ENCODE measurements at places on chromosomes 2 and 18.

DNA sequence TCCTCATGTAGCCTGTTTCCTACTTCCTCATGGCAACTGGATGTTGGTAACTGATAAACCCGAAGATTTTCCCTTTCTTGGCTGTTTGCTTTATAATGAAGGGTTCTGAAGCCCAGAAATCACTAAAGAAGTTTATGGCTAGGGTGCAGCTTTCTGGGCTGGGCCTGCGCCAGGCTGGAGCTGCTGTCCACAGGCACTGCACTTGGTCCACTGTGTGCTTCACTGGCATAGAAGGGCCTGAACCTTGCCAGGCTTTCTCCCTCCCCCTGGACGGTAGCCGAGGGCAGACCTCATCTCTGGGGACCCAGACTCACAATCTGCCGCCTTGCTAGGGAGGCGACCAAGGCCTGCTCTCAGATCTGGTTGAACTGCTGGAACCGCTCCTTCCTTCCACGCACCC is 133.3 kb upstream of the SPRED2 start:
- no peak for DNase-seq

DNA sequence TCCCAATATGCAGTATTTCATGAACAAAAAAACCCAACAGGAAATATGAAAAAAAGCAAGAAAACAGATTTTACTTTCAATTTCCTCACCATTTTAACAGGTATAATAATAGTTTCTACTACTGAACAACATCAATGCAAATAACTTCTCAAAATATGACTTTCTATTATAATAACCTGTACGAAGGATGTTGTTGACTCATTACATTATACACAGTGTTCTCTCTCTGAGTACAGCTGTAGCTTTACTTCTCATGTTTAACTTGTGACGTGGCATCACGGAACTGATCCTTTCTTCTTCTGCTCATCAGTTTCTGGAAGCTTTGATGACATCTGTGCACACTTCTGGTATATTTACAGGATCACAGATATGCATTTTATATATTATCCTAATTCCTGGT is 40.0 kb downstream of the FAM228A start:
- DNase-seq = peak; percentile 84

GRCh38 chr2:53964257-53964952 is 6.4 kb downstream of the PSME4 start:
- no peak for DNase-seq

DNA sequence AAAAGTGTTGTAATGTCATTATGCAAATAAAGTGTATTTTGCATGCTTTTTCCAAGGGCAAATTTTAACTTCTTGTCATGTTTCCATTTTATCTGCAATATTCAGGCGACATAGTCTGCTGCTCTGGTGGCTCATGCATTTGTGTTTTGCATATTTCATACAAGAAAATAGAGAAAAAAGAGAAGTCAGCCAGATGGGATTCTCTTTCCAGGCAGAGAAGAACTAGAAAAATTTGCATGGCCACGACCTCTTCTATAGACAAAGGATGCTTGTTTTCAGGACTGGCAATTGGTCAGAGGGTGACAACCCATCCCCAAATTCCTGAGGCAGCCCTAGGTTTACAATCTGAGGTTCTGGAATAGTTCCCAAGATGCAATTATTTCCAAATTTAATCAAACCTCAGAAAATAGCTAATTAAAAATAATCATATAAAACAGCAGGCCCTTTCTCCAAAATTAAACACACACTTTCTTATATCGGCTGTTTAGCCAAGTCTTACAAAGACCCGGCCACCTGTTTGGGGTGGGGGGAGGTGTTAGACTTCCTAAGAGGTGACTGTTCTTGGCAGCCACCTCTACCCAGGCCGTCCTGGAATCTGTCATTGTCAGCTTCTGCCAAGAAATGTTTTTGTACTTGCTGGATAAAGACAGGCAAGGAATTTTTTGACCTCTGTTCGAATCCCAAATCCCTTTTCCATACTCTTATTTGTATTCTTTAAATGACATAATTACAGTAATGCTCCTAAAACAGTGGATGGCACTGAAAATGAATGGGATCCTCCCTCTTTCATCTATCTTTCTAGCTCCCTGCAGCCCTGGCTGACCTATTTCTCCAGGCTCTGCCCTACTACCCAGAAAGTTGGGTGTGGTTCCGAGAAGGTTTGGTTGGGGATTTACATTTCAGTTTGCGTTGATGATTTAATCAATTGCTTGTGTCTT is 20.8 kb upstream of the SOS1 start:
- no peak for DNase-seq

GRCh38 chr18:57864615-57865121 is 61.6 kb upstream of the ATP8B1 start:
- DNase-seq = no peak

DNA sequence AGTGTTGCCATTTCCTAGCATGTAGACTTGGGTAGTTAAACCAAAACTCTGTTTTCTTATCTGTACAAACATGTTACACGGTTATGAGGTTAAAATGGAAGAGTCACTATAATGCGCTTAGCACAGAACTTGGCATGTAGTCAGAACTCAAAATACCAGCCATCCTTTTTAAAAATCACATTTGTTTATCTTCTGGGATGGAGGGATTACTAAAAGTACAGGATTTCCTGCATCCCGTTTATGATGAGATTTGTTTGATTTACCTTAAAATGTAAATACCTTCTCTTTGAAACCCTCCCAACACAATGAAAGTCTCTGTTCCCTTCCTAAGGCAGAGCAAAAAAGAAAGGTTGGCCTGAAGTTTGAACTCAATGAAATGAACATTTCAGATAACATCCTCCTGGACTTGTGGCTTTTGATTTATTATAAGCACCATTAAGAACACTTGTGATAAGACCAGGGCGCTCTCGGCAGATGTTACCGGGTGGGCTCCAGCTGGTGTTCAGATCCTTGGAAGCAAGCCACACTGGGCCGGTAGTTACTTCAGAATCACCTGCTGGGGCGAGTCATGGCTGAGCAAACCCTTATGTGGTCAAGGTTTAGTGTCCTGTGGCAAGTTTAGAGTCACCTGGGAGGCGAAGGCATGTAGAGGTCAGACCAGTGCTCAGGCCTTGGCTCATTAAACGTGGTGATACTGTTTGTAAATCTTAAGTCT is 105.7 kb downstream of the MGAT5 start:
- peak; percentile 69 for DNase-seq

- peak; percentile 79 for DNase-seq
Measured at GRCh38 chr2:181104512-181105115, 124.2 kb downstream of the UBE2E3 start.

DNA sequence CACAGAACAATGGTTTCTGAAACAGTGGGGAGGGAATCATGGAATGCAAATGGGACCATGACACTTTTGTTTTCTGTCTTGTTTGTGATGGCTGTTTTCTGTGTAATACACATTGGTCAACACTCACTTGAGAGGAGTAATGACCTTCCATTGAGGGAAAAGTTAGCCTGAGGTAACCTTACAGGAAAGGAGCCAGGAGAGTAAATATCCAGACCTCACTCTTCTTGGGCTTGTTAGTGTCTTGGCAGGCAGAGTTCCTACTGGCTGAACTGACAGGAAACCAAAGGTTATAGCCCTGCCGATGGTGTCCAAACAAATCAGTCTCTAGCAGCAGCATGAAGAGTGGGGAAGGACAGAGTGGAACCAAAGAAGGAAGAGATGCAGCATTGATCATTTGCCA is 17.2 kb upstream of the RPRM start:
- DNase-seq = no peak

DNA sequence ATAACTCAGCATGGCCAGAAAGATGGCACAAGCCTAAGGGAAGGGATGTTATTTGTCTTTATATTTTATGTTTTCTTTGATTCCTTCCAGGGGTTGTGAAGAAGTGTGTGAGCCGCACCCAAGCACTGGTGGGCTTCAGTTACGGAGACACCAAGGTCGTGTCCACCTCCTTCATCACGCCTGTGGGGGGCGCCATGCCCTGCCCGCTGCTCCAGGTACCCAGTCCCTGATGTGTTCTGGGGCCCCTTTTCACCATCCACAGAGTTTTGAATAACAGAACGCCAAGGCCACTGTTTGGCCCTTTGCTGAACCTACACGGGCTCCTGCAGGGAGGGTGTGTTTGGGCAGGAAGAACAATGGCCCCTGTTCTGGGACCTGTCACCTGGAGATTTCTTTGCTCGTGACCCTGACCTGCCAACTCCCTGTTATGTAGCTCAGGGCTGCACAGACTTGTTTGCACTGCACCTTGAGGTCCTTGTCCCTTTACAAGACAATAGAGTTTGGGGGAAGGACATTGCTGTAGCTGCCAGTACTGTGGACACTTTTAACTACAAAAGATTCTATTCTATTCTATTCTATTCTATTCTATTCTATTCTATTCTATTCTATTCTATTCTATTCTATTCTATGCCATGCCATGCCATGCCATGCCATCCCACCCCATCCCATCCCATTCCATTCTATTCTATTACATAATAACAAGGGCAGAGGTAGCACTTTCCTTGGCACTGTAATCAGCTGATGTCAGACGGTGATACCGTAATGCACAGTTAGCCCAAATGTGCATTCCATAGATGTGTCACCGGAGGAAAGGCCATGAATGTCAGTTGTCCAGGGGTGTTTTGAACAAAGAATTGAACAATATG is 48.2 kb upstream of the CNGA3 start:
- DNase-seq = no peak

DNA sequence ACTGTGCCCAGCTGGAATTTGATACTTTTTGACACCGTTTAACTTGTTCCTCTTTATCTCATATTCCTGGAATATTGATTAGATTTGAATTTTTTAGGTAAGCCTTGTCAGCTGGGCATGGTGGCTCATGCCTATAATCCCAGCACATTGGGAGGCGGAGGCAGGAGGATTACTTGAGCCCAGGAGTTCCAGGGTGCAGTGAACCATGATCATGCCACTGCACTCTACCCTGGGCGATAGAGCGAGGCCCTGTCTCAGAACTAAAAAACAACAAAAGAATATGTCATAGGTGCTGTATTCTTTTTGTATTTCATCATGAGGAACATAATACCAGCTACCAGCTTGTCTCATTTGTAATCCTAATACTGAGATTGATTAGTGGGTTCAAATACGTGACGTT is 90.3 kb downstream of the ZNF532 start:
- no peak for DNase-seq

GRCh38 chr18:11268741-11269233 is 119.4 kb upstream of the PIEZO2 start:
- no peak for DNase-seq

- DNase-seq = no peak
Measured at GRCh38 chr2:133167990-133168389, 400.3 kb downstream of the NCKAP5 start.

GRCh38 chr2:107325981-107326786 is 440.2 kb upstream of the ST6GAL2 start:
- DNase-seq = no peak

GRCh38 chr2:150715501-150715900 is 228.0 kb upstream of the RND3 start:
- DNase-seq = no peak

- no peak for DNase-seq
Measured at GRCh38 chr2:108640731-108641130, 78.6 kb upstream of the RANBP2 start.

DNA sequence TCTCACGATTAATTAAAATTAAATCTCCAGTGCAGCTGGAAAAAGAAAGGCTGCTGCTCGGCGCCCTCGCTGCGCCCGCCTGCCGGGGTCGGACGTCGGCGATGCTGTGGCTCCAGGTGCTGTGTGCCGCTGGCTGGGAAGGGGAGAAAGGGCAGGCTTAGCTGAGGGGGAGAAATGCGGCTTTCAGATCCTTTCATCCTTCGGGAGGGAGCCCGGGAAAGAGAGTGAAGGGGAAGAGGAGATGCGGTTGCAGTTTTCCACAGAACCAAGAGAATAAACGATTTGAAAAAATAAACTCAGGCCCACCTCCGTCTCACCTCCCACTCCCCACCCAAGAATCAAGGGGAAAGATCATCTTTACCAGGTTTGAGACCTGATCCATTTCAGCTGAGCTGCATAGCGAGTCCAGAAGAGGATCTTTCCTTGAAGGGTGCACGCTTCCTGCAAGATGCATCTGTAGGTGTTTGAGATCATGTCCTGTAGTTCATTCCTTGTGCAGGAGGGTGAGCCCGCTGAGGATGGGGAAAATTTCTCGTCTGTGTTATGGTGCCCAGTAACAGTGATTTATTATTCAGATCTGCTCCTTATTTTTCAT is 495 bp downstream of the TMEM169 start:
- peak; percentile 53 for DNase-seq

GRCh38 chr2:12821656-12822055 is 104.9 kb downstream of the TRIB2 start:
- DNase-seq = no peak

- no peak for DNase-seq
Measured at GRCh38 chr2:78202366-78202765, 680.2 kb upstream of the LRRTM4 start.

DNA sequence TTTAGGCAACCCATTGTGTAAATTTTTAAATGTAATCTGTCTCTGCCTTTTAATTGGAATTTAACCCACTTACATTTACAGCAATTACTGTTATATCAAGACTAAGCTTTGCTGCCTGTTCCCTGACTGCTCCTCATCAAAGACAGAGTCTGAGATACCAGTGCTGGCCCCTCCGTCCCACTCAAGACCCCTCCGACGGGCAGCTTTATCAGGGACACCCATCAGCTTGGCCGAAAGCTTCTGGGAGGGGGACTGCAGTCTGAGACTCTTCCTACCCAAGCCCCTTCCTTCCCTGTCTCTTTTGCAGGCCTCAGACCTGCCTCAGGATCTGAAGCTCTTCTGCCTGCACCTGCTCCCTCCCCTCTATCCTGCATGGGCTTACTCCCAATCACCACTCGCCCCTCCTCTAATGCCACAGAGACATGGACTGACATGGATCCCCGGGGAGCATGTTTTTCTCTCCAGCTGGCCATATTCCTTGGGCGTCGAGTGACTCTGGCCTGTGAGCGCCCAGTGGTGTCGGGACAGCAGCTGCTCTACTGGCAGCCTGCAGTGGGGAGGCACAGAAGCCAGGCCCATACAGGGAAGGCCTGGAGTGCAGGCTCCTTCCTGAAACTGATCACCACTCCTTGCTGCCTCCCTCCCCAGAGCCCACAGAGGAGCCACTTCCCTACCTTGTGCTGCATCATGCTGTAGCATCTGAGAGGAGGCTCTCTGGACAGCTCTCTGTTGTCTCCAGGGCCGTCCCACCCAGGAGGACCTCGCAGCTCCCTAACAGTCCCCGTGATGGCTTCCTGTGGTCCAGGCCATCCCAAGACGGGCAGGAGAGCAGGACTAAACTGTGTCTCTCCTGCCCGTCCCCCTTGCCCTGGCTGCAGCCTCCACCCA is 3.7 kb upstream of the KIF1A start:
- no peak for DNase-seq

DNA sequence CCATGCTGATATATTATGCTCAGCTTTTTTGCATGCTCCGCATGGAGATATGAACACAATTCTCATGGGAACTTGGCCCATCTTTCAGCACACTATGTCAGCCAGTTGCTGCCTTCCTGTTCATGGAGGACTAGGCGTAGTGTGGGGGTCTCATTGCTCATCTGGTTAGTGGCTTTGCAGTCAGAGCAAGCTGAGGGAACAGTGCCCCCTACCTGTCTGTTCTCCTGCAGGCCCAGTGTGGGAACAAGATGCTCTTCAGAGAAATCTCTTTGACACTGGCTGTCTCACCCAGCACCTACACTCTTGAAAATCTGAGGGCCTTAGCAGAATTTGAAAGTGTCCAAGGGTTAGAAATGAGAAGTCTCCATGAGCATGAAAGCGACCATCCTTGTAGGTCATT is 47.1 kb downstream of the SPTBN1 start:
- DNase-seq = peak; percentile 54

Data from DMS53 (cell line).